ENCODE measurements at places on chromosomes 7 and 10.

- no peak for DNase-seq
These were observed 267.5 kb downstream of the GATA3 start for GRCh38 chr10:8321990-8322389.

DNA sequence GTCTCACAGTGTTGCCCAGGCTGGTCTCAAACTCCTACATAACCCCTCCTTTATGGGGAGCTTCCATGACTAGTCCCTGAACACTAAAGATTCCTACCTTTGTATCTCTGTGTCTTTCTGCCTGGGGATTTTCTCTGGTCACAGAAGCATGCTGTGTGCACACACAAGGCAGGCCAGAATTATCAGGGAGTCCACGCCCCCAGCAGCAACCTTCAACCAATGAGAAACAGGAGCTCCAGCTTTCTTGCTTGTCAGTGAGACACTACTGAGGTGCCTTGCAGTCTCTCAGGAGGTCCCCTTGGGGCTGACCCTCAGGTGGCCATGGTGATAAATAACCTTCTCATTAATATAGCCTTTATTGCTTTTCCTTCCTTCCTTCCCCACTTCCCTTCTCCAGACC, 45.1 kb upstream of the AUTS2 start:
- no peak for DNase-seq

- no peak for DNase-seq
These were observed 35.2 kb downstream of the OR13A1 start for GRCh38 chr10:45280113-45280760.

- no peak for DNase-seq
These were observed 181.8 kb upstream of the AGK start for GRCh38 chr7:141369422-141369821.

GRCh38 chr7:120334475-120334874, 61.5 kb downstream of the KCND2 start:
- no peak for DNase-seq

DNA sequence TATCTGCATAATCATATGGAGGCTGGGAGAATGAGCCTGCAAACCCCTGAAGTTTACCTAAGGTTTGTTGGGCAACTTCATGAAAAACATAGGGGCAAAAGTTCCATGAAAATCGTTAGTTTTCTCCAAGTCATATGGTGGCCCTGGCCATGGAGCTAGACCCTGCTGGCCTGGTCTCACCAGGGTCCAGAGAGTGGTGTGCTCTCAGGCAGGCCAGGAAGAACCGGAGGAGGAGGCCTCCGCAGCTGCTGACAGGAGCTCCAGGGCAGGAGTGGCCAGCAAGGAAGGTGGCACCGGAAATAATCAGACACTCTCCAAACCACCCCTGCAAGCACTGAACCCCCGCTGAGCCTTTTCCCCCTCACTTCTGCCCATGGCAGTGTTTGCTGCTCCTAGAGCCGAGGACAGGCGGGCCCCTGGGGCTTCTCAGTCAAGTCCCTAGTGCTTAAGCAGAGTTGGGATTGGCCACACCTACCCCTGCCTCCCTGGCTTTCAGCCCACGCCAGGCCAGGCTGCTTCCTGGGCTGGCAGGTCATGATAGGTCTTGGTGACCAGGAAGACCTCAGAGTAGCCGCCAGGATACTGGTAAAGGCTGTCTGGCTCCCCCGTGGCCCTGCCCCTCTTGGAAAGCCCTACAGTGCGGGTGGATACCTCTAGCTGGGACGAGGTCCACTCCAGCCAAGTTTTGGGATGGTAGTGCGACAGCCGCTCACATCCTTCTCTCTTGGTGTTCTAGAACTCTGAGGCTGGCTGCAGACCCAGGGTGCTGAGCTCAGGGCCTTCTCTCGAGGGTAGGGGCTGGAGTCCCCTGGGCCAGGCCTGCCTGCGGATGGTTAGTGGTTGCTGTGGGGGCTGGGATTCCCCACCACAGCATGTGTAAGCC, 242.8 kb downstream of the MGMT start:
- no peak for DNase-seq

- DNase-seq, result peak; percentile 99
These were observed 21.2 kb downstream of the PRXL2A start for GRCh38 chr10:80429521-80429973.

DNA sequence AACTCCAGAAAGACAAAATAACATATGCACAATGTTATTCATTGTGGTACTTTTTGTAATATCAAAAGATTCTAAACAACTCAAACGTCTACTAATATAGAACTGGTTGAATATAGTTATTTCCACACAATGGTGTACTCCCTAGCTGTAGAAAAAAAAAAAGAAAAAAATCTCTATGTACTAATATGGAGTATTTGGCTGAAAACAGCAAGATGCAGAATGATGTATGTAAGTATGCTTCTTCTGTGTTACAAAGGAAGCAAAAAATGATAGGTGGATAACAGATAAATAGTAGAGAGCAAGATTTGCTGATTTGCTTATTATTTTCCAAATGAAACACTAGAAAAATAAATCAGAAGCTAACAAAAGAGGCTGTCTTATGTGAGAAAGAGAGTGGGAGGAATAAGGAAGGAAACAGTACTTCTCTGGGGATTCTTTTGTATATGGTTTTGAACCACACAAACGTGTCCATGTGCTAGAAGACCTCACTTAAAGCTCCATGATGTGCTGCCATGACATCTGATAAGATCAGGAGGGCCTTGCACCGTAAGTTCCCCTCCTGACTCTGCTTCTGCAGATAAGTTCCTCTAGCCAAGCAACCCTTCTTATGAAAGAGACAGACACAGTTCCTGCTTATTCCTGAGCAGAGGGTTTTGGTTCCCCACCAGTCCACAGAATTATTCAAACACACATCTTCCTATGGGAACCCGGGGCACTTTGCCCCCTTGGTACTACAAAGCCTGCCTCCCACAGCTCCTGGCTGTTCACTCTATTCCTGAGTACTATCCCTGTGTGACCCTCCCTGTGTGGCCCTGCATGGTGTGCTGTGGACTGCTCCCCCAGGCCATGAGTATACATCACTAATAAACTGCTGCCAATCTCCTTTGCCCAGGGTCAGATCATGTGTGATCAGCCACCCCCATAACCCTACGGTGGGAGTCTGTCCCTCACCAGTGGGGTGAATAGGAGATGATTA, 159.1 kb downstream of the CCDC71L start:
- DNase-seq, result no peak

DNA sequence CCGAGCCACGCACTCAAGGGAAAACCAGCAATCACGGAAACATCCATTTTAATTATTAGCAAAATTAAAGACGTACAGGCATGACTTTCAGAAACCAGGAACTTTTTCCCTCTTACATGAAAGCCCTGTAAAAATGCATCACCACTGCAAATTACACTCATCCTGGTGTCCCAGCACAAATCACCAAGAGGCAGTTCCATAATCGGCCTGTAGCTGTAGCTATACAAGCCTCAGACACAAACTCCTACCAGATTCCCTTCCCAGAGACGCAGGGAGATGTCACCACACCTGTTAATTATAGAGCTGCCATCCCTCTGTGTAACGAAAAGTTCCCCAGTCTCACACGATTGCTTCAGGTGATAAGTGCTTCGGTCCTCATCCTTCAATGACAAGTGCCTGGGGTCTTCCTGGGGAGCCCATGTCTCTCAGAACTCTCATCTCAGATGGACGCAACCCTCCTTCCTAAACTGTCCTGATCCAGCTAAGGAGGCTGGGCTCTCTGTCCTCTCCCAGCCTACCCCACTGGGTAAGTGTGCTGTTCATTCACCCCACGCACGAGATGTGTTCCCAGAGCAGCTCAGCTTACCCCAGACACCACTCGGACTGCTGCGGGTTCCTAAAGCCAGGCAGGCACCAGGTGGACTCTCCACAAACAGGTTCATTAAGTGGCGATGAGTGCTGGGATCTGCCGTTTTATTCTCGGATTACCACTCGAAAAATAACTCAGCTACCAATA, 5.9 kb downstream of the FGFR2 start:
- DNase-seq, result no peak

DNA sequence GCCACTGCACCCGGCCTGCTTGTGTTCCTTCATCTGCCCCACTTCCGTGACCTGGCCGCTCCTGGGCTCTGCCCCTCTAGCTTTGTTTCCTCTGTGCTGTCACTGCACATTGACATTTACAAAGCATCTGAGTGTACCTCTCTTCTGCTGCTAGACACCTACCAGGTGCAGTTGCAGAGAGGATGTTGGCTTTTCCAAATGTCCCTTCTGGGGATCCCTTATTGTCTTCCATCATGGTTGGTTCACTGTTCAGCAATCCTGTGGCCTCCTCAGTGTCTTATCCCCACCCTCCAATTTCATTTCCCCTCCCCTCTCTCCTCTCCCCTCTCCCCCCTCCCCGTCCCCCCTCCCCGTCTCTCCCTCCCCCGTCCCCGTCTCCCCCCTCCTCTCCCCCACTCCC, 13.8 kb downstream of the VWA2 start:
- no peak for DNase-seq

DNA sequence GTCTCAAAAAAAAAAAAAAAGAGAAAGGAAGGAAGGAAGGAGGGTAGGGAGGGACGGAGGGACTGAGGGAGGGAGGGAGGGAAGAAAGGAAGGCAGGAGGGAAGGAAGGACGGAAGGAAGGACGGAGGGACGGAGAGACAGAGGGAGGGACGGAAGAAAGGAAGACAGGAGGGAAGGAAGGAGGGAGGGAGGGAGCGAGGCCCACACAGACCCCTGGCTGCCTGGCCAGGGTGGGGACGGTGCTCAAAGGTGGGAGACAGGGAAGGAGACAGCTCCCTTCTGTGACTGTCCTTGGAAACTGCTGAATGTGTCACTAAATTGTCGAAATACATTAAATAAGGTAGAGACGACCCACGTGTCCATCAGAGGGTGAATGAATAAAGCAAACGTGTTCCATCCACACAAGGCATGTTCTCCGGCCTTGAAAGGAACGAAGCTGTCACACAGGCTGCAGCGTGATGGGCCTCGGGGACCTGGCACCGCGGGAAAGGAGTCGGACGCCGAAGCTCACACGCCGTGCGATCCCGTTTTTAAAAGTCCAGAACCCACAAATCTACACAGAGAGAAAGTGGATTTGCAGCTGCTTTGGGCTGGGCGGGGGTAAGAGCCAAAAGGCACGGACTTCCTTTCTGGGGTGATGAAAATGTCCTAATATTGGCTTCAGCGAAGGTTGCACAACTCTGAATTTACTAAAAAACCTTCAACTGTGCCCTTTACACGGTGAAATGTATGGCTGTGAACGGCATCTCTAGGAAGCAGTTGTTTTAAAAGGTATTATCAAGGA, 23.3 kb downstream of the ADAP1 start:
- no peak for DNase-seq

- no peak for DNase-seq
These were observed 268.8 kb upstream of the ZMIZ1 start for GRCh38 chr10:78800006-78800405.

DNA sequence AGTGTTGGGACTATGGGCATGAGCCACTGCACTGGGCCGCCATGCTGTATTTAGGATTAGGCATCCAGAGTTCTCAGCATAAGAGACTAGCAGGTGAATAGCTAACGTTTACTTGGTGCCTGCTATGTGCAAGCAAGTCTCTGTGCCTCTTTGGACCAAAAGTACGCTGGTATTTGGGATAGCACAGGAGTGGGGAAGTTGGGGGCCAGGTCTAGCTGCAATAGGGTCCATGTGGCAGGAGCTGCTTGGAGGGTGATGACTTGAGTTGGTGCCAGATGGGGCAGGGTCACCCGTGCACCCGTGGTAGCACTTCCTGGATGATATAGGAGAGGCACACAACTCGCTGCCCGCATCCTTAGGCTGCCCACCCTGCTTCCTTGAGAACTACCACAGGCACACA, 22.4 kb downstream of the NACAD start:
- no peak for DNase-seq

GRCh38 chr7:93890464-93891068, at the start of gene TFPI2:
TSS of gene TFPI2 (minus strand) at chr7:93890753. CDS start at chr7:93890678, 75 bp downstream.
- peak; percentile 66 for DNase-seq

GRCh38 chr7:11078247-11078834, 104.7 kb downstream of the PHF14 start:
- no peak for DNase-seq

DNA sequence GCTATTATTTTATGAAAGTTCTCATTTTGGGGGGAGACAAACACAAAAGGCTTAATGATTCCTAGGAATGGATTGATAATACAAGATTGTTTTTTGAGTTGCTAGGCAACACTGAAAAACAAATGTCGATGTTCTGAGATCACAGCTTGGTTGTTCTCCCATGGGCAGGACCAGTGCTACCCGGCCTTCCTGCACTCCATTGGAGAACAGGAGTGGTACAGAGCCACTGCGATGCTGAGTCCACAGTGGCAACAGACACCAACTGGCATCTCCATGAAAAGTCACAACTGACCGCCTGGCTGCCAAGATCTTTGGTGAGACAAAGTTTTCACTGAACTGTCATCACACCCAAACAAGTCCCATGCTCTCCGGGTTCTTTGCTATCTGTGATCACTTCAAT, 68.9 kb upstream of the NMT2 start:
- peak; percentile 22 for DNase-seq

- no peak for DNase-seq
These were observed 89.9 kb upstream of the PPP1R3A start for GRCh38 chr7:114008696-114009095.

- DNase-seq, result peak; percentile 25
These were observed 44.4 kb upstream of the AKR1C2 start for GRCh38 chr10:5047912-5048628.

GRCh38 chr10:49379596-49380410, 16.1 kb downstream of the DRGX start:
- DNase-seq, result peak; percentile 21

GRCh38 chr7:111662386-111662785, 100.1 kb upstream of the IMMP2L start:
- DNase-seq, result no peak

GRCh38 chr10:53697038-53697437, 924.5 kb upstream of the MBL2 start:
- peak; percentile 51 for DNase-seq

- no peak for DNase-seq
These were observed 4.6 kb downstream of the FOXL3 start for GRCh38 chr7:294440-295154.

DNA sequence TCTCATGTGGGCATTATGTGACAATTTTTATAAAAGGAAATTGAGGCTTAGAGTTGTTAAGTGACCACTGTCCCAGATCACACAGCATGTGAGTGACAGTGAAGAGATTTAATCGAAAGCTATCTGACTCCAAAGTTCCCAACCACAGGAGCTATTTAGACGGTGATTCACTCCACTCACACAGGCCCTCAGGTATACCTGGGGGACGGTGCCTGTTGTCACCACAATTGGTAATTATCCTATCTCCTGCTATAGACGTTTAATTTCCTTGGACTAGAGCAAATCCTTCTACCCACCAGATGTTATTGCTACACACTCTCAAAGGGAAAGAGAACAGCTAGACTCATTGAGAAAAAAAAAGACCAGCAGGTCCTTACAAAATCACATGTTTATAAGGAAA, 145.5 kb downstream of the KLF6 start:
- DNase-seq, result no peak

Data from RWPE1 (cell line).